ENCODE measurements at places on chromosomes 1 and 21.

DNA sequence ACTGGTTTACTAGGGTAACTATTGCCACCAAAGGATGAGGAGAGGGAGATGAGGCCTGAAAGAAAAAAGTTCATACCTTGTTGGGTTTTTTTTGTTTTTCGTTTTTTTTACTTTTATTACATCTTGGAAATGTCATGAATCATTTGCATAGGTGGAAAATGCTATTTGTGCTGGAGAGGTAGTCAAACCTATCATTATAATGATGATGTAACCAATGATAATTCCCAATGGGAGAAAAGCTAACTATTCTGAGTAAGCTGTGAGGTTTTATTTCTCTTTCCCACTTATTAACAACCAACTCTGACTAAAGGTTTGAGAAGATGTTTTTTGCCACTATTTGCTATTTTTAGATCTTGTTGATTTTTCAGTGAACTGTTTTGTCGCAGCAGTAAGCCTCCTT lies 29.0 kb downstream of the SH3GLB1 start:
- DNase-seq, result no peak

- DNase-seq, result no peak
Observed at GRCh38 chr1:187490266-187490665, 661.5 kb downstream of the PLA2G4A start.

- DNase-seq, result no peak
Observed at GRCh38 chr1:100584761-100585745, 47.1 kb downstream of the GPR88 start.

DNA sequence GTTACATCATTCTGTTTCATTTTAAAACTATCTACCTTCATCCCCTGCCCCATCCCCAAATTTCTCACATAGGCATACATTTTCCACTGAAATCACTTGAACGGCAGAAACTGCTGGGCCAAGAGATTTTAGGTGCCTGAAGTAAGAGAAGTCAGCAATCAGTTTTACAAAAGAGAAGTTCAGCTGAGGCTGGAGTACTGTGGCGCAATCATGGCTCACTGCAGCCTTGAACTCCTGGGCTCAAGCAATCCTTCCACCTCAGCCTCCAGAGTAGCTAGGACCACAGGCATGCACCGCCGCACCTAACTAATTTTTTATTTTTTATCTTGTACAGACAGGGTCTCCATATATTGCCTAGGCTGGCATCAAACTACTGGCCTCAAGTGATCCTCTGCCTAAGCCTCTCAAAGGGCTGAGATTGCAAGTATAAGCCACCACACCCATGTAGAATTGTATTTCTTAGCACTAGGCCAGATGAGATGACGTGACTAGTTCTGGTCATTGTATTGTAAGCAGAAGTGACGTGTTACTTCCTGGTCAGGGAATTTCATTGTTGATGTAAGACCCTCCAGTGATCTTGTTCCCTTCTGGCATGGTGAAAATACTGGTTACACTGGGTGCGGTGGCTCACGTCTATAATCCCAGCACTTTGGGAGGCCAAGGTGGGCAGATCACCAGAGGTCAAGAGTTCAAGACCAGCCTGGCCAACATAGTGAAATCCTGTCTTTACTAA lies 7.1 kb downstream of the BECN2 start:
- no peak for DNase-seq

GRCh38 chr1:62144238-62144831 lies 50.3 kb upstream of the L1TD1 start:
- DNase-seq, result peak; percentile 37

- no peak for DNase-seq
Observed at GRCh38 chr1:25137106-25137505, 95.2 kb downstream of the SYF2 start.
